ENCODE measurements at places on chromosomes 3 and 15.

DNA sequence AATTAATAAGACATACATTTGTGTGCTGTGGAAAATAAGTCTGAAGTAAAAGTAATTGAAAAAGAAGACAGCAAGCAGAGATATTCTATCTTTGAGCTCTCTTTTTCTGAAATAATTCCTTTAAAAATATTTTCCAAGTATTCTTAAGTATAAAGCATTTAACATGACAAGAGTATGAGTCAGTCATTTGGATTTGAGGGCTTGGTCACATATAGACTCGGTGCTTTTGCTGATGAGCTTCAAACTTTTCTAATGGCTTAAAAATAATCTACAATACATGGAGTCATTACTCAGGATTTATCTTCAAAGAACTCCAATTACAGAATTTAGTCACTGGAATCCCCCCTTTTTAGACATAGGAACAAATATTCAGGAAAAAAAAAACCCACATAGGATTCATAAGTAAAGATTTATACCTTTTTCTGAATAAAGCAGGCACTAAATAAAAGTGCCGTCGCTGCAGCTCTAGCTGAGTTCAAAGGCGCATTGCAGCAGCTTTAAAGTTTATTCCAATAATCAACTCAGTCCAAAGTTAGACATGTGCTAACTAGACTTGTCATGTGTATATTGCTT, 147.5 kb downstream of the CTNNB1 start:
- no peak for DNase-seq

- no peak for DNase-seq
These were observed 61.5 kb downstream of the SLCO2A1 start for GRCh38 chr3:133967992-133968892.

- no peak for DNase-seq
These were observed 442 bp downstream of the QTRT2 start for GRCh38 chr3:114057011-114057347.

DNA sequence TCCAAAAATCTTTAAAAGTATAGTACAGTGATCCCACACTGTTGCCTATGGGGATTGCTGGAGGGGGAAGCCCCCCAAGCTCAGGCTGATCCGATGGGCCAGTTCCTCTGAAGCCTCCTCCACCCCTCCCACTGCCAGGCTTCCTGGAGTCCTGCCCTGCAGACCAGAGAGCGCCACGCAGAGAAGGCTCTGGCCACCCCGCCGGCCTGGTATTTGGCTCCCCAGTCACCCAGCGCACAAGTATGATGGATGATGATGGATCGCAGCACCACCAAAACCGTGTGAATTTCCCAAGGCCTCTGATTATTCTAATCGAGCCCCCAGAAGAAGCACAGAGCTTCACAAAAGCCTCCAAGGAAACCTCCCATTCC, 259.0 kb downstream of the MECOM start:
- no peak for DNase-seq

- DNase-seq: peak; percentile 58
These were observed 315.5 kb downstream of the FHIT start for GRCh38 chr3:60935709-60936108.

DNA sequence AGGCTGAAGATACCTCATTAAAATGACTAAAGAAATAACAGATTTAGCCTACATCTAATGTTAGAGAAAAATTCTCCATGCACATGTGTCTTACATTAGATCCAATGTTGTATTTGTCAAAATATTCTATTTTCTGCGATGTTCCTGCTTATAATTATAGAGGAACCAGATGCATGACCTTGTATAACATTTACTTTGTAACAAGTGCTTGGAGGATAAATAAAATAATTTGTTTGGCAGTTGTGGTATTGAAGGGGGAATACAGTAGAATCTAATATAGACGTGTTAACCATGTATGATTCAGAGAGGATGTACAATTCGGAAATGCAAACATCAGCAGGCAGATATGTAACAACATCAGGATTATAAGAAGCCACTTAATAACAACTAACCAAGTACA, 922.2 kb downstream of the TUSC7 start:
- no peak for DNase-seq

Data from GM04504 (cell line).